ENCODE measurements at places on chromosomes 16 and 17.

DNA sequence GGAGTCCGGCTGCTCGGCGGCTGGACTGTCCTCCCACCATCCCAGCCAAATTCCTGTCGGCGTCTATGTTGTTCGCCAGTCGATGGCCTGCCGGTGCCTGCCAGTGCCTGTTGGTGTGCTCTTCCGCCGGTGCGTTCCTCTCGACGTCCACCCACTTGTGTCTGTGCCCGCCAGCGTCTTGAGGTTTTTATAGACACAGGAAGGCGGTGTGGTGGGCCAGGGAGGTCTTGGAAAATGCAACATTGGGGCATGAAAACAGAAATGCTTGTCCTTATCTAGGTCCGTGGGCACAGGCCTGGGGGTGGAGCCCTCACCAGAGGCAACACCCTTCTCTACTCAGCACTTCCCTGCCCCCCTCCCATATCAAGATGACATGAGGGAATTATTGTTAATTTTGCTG, 167.8 kb downstream of the IRF8 start:
- DNase-seq, result no peak

DNA sequence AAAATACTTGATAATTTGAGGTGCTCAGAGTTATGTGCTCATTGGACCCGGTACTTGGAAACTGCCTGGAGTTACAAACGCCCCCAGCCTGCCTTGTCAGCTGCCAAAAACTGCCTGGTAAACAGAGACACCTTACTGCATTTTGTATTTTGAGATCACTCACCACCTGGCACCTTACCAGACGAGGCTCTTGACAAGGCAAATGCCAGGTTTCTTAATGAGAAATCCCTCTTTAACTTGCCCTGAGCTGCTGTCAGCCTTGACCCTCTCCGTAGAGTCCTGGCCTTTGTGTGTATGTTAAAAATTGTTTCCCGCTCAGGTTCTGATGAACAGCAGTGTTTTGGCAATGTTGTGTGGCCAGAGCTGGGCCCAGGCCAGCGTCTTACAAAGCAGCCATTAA, 28.8 kb downstream of the SYT17 start:
- DNase-seq, result no peak

DNA sequence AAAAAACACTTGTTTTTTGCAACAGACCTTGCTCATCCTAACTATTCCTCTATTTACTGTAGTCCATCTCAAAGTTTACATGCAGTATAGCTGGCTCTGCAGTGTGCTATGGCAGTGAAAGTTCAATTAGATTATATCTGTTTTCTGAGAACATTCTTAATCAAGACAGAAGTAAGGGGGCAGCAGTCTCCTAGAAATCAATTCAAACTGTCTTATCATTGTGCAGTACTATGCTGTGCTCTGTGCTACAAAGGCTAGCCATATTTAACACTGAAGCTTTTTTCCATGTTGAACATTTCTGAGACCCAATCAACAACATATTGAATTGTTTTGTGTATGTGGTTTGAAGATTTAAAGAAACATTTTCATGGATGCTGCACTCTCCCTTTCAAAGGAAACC, 11.4 kb downstream of the NETO2 start:
- no peak for DNase-seq

GRCh38 chr16:72066747-72067146, 3.7 kb downstream of the HPR start:
- no peak for DNase-seq

DNA sequence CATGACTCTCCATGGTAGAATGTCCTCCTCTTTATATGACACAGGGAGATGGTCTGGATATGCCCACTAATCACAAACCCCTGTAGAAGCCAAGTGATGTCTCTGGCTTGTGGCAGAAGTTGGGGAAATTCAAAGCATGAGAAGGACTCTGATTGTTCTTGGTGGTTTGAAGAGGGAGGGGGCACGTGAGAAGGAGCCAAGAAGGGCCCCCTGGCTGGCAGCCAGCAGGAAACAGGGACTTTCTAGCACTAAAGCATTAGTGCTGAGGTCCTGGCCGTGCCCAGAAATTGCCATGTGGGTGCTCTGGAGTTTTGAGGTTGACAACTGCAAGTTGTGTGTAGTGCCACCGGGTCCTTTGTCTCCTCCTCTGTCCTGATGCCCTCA, 199.9 kb downstream of the LGALS9B start:
- DNase-seq, result no peak

DNA sequence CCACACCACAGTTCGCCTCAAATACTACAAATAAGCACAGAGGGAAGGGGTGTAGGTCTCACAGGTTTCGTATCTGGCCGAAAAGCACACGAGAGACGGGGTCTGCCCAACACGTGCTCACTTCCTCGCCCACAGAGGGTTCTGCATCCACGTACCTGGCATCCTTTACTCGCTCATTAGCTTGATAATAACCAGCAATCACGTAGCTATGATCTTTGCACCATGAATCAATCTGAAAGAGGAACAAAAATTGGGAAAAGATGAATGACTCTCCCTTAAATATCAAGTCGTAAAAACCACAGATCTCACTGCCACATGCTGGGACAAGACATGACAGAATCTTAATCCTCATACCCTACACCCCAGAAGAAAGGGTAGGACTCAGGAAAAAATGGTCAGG, 10.5 kb downstream of the EMC8 start:
- DNase-seq, result no peak

DNA sequence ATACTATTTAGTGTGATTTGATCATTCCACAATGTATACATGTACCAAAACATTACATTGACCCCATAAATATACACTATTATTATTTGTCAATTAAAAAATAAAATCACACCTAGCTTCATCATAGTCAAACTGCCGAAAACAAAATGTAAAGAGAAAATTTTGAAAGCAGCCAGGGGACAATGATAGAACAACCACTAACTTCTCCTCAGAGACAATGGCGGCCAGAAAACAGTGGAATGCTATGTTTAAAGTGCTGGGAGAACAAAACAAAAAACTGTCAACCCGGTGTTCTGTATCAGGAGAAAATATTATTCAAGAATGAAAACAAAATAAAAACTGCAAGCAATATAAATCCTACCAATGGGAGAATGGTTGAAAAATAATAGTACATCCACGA, 63.2 kb downstream of the METRNL start:
- DNase-seq, result no peak

DNA sequence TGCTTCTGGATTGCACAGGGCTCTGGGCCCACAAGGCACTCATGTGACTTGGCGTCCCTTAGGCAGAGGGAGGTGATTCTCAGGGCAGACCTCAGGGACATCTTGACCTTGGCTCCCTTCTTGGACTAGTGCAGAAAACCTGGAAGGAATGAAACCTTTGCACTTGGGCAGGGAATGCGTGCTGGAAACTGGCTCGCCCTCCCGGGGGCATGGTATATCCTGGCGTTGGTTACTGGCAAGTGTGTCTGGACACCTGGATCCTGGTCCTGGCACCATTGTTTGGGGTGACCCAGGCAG, 63.5 kb upstream of the LGALS9 start:
- no peak for DNase-seq

DNA sequence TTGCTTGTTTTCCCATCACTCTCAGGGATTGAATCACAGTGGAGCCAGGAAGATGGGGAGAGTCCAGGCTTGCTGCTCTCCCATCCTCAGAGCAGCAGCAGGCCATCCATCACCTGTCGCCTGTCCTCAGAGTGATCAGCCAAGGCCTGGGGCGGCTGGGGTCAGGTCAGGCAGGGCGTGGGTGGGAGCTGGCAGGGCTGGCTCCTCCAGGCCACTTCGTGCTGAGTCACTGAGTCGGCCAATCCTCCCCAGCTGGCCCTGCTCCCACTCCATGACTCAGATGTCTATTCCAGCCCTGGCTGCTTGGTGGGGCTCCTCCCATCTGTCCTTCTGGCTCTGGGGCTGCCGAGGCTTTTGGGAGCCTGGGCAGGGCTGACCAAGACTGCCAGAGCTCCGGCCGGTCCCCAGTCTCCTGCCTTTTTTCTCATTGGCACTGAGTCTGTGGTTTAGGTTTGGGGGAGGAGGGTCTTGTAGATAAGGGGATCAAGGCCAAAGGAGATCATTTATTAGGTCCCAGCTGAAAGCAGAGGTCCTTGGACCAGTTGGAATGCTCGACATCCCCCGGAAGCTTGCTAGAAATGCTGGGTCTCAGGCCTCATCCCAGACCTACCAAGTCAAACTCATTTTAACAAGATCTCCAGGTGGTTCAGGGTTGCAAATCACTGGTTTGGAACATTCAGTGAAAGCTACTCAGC, 72.7 kb downstream of the ABCC1 start:
- DNase-seq, result no peak

DNA sequence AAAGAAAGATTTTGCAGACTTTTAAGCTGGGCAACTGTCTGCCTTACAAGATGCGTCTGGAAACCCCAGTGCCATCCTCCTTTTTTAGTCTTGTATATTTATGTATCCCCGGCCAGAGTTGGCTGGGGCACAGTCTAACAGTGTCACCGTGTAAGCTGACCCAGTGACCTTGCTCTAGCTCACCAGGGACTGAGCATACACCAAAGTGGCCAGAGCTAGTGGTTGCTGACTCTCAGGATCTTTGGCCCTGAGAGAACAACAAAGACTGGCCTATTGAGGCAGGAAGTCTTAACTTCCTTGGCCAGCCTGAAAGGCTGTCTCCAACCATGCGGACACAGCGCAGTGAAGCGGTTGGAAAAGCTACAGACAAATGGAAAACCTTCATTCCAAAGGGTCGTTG, 745.2 kb downstream of the WWOX start:
- DNase-seq, result no peak

- DNase-seq, result no peak
These were observed 5.8 kb upstream of the ARMC5 start for GRCh38 chr16:31453255-31454204.

- DNase-seq, result no peak
These were observed 74.1 kb downstream of the KLHDC4 start for GRCh38 chr16:87691686-87692079.

- no peak for DNase-seq
These were observed 4.6 kb downstream of the MMP28 start for GRCh38 chr17:35790841-35791240.

GRCh38 chr17:39009581-39010001, 42.4 kb upstream of the FBXO47 start:
- DNase-seq, result no peak

- DNase-seq, result peak; percentile 94
These were observed at the start of gene CLUH for GRCh38 chr17:2711608-2712299. CLUH (minus strand) TSS chr17:2711764; CDS start chr17:2711661, 103 bp downstream.

DNA sequence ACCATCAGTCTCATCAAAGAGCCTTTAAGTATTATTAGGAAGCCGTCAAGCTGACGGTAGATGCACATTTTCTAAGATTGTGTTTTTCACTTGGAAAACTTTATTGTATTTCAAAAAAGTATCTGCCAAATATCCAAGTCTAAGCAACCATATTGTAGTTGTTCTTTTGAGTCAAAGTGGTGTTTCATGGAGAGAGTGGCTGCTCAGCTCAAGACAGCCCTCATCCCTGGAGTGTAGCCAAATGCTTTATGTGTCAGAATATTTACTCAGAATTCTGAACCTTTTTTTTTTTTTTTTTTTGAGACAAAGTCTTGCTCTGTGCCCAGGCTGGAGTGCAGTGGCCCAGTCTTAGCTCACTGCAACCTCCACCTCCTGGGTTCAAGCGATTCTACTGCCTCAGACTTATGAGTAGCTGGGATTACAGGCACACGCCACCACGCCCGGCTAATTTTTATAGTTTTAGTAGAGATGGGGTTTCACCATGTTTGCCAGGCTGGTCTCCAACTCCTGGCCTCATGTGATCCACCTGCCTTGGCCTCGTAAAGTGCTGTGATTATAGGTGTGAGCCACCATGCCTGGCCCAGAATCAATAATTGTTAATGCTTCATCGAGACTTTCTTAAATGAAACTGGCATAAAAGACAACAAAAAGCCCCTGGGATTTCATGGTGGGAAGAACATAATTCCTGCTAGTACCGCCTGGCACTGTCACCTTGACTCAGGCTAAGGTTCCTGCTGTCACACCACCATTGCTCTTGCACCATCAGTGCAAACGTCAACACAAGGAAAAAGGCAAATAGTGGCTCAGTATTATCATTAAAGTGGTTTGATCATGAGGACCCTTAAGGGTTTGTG, 45.5 kb downstream of the PRKCA start:
- DNase-seq, result no peak

DNA sequence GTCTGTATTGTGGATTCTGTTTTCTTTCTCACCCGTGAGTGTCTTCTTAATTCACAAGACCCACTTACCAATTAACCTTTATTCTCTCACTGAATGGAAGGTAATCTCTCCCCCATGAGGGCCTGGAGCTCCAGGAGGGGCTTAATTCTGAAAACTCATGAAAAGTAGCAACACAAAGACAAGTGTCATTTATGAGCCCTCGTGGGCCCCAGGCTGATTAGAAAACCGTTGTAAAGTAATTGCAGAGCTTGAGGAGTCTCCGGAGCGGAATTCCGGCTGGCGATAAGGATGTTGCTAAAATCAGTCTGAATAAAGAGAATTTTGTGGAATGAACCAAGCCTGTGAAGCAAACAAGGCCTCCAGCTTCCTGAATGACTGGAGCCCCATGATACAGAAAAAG, 301.5 kb downstream of the HAPSTR1 start:
- DNase-seq, result no peak

DNA sequence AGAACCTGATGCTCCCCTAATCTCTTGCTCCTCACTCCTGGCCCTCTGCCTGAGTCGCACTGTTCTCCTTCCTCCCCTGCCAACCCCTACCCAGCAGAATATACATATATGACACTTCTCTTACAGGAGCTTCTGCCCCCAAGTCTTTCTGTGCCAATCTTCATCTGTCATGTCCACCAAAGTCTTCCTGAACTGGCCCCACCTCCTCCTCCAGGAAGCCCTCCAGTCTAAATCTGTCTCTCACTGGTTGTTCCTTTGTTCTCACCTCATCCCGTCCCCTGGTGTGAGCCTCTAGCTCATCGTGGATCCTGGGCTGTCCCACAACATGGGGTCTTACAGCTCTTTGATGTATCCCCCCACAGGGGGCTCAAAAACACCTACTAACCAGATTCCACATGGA, 8.3 kb downstream of the CRHR1 start:
- DNase-seq, result no peak

DNA sequence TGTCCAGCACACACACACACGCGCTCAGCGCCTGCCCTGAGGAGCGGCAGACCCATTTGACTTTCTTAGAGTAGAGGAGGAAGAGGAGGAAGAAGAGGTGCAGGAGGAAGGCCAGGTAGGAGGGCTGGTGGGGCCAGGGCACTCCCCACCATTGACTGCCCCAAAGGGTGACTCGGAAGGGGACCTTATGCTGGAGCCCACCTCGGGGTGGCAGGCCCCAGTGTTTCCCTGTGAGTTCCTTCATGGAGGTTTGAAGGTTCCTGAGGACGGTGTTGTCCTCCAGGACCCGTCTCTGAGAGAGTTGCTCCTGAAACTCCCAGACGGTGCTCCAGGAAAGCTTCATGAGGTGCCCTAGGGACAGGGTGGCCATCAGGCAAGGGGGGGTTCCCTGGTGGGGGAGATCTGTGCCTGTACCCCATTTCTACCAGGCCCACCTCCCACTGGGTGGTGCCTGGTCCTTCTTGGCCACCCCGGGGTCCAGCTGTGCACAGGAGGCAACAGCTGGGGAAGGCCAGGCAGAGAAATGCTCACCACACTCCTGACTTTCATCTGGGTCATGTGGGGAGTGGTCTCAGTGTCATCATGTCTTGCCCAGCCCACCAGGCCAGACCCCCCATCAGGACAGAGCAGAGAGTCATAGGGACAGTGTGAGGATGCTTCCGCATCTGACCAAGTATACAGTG, 89.5 kb downstream of the TNFRSF13B start:
- DNase-seq, result no peak
